ENCODE measurements at places on chromosomes 1 and 21.
A peak's percentile ranks its signal among the peaks of the same experiment; 100 is the strongest.

- no peak for DNase-seq
Observed at GRCh38 chr21:44813727-44814126, 4.1 kb downstream of the SUMO3 start.

GRCh38 chr21:25573409-25574206 is 33.7 kb downstream of the MRPL39 start:
- peak; percentile 82 for DNase-seq

DNA sequence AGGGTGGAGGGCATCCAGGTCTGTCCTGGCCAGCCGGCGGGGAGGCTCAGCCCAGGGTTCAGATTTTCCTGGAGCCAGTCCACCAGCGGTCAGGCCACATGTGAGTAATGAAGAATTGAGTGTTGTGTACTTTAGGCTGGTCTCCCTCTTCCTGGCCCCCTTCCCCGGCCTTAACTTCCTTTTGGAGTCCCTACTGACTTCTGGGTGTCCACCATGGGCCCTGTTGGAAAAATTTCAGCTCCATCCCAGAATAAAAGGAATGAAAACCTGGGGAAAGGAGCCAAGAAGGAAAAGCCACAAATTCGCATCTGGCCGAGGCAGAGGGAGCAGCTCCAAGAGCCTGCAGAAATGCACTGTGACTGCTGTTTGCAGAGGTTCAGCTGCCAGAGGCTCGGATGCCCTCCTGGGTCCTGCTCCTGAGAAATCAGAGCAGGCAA is 35.5 kb upstream of the HHAT start:
- DNase-seq = no peak

- DNase-seq = peak; percentile 87
Observed at GRCh38 chr1:234725177-234726132, 115.5 kb upstream of the IRF2BP2 start.

- DNase-seq = peak; percentile 46
Observed at GRCh38 chr1:112618721-112619517, at the start of gene ST7L. Gene ST7L, minus strand, starts transcription at chr1:112619141. Its CDS starts 28 bp downstream, at chr1:112619113.

- DNase-seq = no peak
Observed at GRCh38 chr1:175536921-175537320, 206.5 kb downstream of the TNR start.

DNA sequence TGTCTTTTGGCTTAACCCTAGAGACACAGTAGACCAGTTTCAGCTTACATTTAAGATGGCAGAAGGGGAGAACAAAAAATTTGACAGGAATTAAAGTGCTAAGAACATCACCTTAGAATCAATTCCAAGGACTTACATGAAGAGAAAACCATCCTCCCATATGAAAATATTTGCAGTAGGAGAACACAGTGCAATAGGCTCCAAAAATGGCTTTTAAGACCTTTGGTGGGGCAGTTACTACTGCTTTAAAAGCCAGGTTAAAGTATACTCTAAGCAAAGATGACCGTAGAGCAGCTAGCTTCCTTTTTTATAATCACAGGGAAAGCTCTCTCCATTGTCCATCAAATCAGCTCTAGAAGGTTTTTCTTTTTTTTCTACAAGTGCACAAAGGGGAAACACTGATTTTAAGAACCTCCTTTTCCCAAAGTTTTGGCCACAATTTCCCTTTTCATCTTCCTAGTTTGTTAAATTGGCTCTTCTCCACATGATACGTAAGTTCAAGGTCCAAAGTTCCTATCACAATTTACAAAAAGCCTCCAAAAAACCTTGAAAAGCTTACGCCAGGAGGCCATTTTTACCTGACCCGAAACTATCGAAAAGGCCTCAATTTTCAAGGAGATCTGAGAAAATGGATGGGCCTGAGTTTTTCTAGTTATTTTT is 3.3 kb downstream of the TXNIP start:
- DNase-seq = no peak

- DNase-seq = no peak
Observed at GRCh38 chr1:115176189-115176588, 86.9 kb upstream of the TSPAN2 start.

- DNase-seq = no peak
Observed at GRCh38 chr1:4702932-4703331, 48.5 kb downstream of the AJAP1 start.

- no peak for DNase-seq
Observed at GRCh38 chr1:46394872-46395465, 852 bp downstream of the FAAH start.

DNA sequence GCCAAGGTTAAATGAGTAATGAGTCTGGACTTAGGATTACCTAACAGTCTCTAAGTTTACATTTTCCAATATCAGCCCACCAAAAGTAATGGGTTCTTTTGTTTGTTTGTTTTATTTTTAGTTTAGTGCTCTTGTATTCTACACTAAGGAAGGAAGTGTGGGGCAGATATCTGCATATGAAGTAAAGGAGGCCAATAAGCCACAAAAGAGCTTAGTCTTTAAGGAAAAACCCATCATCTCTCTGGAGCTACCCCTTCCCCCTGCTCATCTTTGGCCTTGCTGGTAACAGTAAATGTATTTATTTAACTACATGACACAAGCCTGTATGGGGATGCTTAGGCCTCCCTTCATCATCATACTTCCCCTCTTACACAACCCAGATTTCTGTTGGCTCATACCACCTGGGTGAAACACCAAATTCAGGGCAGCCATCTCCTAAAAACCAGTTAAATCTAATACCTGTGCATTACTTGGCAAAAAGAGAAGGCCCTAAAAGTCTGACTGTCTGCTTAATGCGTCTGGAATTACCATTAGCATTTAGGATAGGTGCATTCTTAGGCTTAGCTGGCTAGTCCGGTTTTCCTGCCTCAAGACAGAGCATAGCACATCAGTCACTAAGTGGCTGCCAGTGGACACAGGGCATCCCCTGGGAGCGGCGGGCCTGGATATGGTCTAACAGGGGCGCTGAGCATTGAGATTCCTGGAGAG is 96.8 kb upstream of the ADGRL2 start:
- no peak for DNase-seq

DNA sequence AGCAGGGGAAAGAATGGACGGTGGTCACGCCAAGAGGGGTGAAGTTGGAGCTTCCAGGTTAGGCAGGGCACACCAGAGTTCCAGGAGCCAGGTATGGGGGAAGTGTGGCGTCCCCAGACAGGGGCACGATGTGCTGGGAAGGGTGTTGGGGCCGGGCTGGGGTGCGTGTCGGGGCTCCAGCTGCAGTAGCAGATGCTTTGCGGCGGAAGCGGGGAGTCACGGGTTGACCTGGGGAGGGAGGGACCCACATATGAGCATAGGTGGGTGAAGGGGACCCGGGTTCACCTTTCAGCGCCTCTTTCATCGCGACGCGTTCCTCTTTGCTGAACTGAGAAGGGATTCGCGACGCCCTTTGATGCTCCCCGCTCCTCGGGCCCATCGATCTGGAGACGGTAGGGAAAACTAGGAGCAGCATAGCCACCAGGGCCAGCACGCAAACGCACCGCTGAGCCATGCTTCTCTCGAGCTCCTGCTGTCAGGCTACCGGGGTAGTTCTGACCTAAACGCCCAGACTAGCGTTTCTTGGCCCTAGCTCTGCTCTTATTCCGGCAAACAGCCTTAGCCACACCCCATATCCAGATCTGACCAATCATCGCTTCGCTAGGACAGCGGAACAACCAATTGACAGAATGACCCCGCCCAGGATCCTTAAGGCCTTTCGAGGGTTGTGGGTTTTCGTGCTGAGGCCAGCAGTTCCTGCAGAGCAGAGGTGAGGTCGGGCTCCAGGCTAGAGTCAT is at the start of gene PM20D1:
TSS of gene PM20D1 (minus strand) at position 514 of the 737 bp plus-strand sequence. CDS start at position 454, 60 bp downstream.
- peak; percentile 93 for DNase-seq

DNA sequence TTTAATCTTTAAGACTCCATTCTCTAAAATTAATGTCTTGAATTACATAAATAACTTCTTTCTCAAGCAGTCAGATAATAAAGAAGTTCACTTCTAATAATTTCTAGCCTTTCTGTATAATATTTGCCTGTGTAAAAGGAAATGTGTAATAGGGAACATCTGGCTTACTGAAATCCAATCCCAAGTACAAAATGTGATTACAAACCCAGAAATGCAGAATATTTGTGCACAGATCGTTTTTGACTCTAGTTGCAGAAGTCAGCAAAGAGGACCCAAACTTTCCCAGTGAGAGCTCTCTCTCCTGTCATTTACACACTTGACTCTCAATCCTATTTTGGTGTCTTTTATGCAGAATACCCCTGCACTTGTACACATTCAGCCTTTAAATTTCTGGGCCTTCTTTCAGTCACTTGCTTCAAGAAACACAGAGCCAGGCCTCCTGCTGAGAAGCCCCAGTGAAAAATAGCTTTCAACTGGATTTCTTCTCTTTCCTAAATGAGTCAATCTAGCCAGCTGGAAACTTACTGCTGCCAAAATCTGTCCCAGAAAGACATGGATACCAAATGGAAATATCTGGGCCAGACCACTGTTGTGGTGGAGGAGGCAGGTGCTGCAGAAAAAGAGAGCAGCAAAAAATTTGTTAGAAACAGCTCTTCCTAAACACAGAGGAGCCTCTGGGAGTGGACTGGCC is 68.5 kb upstream of the ADAM30 start:
- DNase-seq = no peak

DNA sequence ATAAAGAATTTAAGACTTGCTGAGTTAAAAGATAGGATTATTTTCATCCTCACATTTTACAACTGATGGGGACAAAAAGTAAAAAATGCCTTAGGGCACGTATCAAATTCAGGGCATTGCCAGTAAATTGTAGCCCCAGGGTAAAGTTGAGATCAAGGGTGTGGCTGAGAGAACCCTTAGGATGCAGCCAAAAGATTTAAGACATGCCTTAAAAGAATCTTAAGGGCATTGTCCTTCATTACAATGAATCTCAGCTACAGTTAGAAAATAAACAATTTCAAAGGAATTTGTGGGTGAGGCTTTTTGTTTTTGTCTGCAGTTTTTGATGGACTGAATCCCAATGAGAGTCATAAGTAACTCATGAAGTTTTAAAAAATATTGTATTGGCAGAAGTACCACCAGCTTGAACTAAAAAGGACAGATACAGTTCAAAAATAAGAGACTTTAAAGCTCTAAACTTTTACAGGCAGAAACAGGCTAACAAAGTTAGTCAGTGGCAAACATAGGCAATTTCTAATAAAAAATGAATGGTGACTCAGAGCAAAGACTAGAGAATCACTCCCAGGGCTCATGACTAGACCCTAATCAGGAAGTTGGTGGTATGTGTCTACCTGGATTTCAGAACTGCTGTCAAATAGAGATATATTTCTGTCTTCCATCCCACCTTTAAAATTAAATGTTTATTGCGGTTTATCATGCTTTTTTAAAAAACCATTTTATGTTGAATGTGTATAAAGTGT is 165.1 kb upstream of the SNX7 start:
- DNase-seq = no peak

DNA sequence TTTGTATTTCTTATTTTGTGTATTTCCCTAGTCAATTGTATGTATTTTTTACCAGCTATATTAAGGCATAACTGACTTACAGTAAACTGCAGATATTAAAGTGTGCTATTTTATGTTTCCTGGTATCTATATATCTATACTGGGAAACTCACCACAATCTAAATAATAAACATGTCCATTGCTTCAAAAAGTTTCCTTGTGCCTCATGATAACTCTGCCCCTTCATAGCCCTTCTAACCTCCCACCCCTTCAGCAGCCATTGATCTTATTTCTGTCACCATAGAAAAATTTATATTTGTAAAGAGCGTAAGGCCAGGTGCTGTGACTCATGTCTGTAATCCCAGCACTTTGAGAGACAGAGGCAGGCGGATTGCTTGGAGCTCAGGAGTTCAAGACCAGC is 9.3 kb upstream of the RRP15 start:
- no peak for DNase-seq

GRCh38 chr1:162561616-162562469 is at the start of gene UAP1:
Gene UAP1, plus strand, starts transcription at chr1:162561722. Its CDS starts 4,347 bp downstream, at chr1:162566069.
- DNase-seq = peak; percentile 1

- no peak for DNase-seq
Observed at GRCh38 chr1:221548942-221549341, 192.9 kb downstream of the DUSP10 start.

DNA sequence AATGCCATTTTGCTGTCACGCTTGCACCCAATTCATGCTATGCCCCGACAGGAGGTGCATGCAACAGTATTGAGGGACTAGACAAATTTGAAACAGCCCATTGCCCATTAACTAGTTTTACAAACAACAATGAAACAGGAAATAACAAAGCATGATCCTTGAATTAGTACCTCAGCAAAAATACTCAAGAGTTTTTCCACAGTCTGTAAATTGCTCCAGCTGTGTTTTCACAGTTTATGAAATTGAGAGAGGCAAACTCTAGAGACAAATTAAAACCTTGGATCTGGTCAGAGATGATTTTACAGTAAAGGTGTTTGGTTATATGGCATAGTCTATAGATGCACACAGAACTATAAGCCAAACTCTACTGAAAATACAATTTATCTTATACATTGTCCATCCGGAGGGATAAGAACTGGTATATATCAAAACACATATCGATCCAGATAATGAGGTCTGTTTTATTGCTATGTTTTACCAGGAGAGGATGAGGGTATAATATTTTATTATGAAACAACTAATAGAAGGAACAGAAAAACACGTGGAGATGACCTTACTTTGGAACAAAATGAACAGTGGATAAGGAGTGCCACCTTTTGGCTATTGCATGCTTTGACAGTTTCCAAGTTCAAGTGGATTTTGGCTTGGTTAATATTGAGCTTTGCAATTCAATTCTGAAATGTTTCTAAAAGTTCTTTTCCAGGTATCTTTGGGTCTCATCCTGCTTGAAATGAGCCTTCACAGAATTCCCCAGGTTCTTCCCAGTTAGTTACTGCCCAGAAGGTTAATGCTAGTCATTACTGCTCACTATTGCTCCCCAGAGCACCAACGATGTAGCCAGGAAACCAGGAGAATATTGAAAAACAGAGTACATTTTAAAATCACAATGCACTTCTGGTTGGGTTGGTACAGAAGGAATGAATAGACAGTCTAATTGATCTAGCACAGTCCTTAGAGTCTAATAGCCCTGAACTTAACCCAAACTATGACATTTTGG is 45.7 kb downstream of the ZC3H11B start:
- DNase-seq = no peak

DNA sequence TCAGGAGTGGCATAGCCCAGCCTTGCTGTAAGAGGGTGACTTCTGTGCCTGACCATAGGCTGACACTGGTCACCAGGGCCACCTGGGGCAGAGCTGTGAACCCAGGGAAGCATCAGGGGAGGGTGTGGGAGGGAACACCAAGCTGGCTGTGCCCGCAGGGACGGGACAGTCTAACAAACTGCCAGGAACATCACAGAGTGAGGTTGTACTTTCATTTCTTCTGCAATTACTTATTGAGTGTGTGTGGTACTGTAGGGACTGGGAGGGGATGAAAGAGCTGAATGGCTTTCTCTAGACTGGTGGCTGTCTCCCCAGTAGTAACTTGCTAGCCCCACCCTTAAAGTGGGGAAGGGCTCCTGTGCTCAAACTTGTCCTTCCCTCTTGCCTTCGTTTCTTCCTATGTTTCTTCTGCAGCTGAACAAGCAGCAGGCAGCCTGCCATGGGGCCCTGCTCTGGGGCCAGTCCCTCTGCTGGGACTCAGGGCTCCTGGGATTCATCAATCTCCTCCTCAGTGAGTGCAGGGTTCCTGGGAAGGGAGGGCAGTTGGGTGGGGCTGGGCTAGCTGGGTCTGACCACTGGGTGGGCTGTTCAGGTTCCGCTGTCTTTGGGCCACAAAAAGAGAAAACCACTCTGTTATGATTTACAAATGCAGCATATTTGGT is 39.7 kb upstream of the ETV3 start:
- DNase-seq = no peak

- no peak for DNase-seq
Observed at GRCh38 chr21:30083225-30083945, 83.2 kb downstream of the CLDN17 start.

All from CD4-positive, alpha-beta T cell treated with Interleukin-4 for 4 hours (primary cell).